Heart right ventricle (tissue), 16 donors: ENCODE measurements at places on chromosomes 12 and 14. TPM values are rescaled to one million over a fixed set of nuclear protein-coding genes. Genes with fewer than 3 reads are reported as not detected.

Gene HOXC11
- not detected for polyA plus RNA-seq

Gene WASHC3
- 45.9 TPM for polyA plus RNA-seq

Gene SPIC
- not detected for polyA plus RNA-seq

Gene TM7SF3
- polyA plus RNA-seq: 11.5 TPM

Gene AKAP6
- polyA plus RNA-seq: 14.0 TPM

Gene SERPINA1
- polyA plus RNA-seq: 1.1 TPM

Gene LALBA
- not detected for polyA plus RNA-seq

Gene SNRPF
- polyA plus RNA-seq: 25.2 TPM

Gene EDDM3A
- polyA plus RNA-seq: not detected

Gene MTHFD1
- 47.7 TPM for polyA plus RNA-seq

Gene FAM186B
- 0.04 TPM for polyA plus RNA-seq

Gene NPAS3
- polyA plus RNA-seq: 0.12 TPM

Gene PTPRO
- 0.42 TPM for polyA plus RNA-seq

Gene AJUBA
- polyA plus RNA-seq: 6.0 TPM

Gene SYCP3
- 0.07 TPM for polyA plus RNA-seq

Gene TMEM132C
- 2.9 TPM for polyA plus RNA-seq

Gene RNF212B
- not detected for polyA plus RNA-seq

Gene ANO2
- 12.2 TPM for polyA plus RNA-seq

Gene TRPV4
- polyA plus RNA-seq: 0.29 TPM

Gene ADAMTS20
- not detected for polyA plus RNA-seq

Gene NYNRIN
- 4.6 TPM for polyA plus RNA-seq

Gene ENDOU
- polyA plus RNA-seq: 0.29 TPM

Gene LTBP2
- 3.5 TPM for polyA plus RNA-seq

Gene ANKRD52
- polyA plus RNA-seq: 10.8 TPM

Gene PMCH
- polyA plus RNA-seq: not detected

Gene MEG3
- polyA plus RNA-seq: 122 TPM

Gene MAP3K9
- polyA plus RNA-seq: 0.67 TPM

Gene P2RX2
- not detected for polyA plus RNA-seq

Gene RBP5
- 1.8 TPM for polyA plus RNA-seq

Gene EPYC
- not detected for polyA plus RNA-seq
